GM12865 (cell line): ENCODE measurements at places on chromosomes 4 and X.

GRCh38 chr4:114691865-114692264 is 93.3 kb downstream of the UGT8 start:
- DNase-seq = peak; percentile 64

GRCh38 chr4:10171055-10171454 is 54.5 kb upstream of the WDR1 start:
- DNase-seq = no peak

DNA sequence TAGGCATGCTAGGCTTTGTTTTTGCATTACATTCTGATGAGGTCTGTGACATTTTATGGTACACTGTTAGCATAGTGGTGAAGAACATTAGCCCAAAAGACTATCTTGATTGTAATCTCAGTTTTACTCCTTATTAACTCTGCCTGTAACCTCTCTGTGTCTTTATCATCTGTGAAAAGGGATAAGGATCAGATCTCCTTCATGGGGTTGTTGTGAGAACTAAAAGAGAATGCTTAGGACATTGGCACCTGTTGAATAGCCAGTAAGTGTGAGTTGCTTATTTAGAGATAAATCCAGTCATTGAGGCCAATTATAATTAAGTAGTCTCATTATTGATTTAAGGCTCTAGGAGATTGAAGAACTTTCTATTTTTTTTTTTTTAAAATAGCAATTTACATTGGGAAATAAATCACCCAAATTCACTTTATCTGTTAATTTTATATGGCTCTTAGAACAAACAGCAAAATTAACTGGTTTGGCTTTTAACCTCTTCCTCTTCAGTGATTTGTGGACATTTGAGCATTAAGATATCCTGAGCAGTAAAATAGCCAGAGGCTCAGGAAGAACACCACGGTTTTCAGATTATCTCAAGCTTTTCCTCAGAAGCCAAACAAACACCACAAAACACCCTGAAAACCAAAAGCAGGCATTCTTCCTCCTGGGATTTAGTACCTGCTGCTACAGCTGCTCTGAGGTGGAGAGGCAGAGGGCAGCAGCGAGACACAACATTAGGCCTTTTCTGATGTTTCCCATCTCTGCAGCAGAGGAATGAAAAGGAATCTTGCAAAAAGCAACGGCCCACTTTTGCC is 192.9 kb downstream of the ARHGAP10 start:
- no peak for DNase-seq

DNA sequence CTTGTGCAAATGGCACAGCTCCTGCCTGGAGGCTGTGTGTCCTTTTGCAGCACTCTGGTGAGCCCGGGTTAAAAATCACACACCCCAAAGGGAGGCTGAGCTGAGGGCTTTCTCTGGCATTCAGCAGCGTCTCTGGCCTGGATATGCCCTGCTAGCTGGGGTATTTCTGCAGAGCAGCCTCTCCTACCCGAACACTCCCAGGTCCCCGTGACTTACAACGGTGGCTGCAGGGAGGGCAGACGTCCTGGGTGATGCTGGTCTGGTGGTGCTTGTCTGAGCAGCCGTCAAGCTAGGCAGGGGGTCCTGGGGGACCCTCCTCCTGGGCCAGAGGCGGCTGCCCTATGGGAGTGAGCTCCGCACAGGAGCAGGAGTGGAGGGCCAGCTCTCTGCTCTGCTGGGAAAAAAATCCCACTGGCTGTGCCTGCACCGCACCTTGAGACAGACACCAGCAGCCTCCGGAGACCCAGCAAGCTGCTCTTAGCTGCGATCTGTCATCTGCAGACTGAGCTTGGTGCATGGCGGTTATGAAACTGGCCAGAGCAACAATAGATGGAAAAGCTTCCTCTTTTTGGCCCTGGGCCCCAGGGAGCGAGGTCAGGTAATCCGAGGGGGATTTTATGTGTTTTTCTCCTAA is 41.3 kb upstream of the ASMTL start:
- peak; percentile 65 for DNase-seq

DNA sequence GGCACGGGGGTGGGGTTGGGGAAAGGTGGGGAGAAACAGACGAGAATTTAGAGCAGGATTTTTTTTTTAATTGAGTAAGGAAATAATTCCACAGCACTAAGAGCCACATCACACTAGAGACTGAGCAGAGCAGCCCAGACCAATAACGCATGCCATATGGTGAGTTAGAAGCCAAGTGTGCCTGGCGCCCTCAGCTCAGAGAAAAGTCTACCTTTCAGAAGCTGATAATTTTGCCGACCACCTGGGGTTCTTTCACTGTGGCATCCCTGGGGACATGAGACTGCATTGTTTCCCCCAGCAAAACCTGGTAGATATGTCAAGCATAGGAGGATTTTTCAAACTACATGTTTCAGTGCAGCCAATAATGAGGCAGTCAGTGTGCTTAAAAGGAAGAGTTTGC is 516.8 kb downstream of the SMARCA1 start:
- DNase-seq = no peak

- DNase-seq = peak; percentile 13
These were observed 50.9 kb upstream of the PRDX4 start for GRCh38 chrX:23616361-23616760.
